ENCODE measurements at places on chromosomes 2 and 18.

DNA sequence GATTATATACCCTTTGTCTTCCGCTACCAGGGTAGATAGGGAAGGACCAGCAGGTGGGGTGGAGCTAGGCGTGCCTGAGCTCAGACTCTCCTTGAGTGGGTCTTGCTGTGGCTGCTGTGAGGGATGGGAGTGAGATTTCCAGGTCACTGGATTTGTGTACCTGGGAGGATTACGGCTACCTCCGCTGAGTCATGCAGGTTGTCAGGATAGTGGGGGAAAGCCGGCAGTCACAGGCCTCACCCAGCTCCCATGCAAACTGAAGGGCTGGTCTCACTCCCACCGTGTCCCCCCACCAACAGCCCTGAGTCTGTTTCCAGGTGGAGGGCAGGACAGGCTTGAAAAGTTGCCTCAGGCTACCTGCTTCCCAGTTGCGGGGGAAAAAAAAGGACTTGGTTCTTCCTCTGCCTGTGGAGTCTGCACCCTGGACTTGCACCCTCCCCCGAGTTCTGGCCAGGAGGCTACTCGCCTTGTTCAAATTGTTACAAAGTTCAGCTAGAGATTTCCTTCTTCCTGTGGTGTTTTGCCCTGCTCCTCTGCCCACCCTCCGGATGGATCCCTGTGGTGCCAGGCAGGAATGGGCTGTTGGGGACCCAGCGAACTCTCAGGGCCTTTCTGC lies 268.3 kb downstream of the VAPA start:
- DNase-seq: no peak

DNA sequence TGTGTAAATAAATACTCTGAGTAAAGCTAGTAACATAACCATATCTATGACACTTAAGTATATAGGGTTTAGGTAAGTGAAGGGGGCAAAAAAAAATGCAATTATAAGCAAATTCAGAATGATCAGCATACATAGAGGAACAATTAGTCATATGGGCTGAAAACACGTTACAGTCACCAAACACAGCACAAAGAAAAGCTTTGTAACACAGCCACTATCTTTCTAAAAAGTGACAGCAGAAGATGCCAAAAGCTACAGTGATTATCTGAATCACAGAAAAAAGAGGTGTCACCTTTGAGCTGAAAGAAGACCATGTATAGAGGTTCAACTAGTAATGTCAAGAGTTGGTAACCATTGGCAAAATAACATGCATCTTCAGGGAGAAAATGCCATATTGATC lies 115.5 kb downstream of the ERBB4 start:
- DNase-seq: no peak

- DNase-seq: peak; percentile 34
Observed at GRCh38 chr18:57859314-57859713, 56.2 kb upstream of the ATP8B1 start.

GRCh38 chr18:12862467-12862866 lies 21.6 kb downstream of the PTPN2 start:
- no peak for DNase-seq

- DNase-seq: no peak
Observed at GRCh38 chr2:235917506-235917905, 250.7 kb downstream of the GBX2 start.

DNA sequence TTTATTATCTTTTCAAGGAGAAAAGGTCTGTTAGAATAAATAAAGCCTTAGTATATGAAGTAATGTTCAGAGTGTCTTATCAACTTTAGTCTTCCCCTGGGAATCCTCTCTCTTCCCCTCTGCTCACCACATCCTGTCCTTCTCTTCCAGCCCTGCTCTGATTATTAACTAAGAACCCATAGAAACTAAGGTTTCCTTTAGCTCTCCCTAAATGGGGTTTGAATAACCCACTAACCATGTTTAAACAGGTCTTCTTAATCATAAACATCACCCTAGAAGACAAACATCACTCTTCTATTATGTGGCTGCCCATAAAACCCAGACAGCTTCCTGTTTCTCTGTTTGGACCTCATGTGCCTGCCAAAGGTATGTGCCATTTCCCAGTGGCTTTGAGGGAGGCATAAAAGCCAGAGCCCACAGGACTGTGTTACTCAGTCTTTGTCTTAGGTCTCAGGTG lies 50.1 kb downstream of the SLC14A1 start:
- peak; percentile 57 for DNase-seq

DNA sequence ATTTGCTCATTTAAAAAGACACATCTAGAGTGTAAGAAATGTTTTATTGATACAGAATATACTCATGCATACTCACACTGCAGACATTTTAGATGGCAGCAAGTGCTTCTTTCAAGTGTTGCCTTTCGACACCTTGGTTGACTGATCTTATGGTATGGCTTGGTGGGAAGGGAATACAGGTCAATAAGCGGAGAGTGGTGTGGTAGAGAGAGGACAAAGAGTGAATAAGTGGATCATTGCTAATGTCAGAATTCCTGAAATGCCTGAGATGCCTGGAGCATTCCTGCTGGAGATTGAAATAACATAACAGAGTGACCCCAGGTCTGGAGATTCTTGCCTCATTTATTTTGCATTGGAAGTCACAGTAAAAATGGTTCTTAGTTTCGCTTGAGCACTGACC lies 76.7 kb downstream of the RND3 start:
- DNase-seq: no peak

DNA sequence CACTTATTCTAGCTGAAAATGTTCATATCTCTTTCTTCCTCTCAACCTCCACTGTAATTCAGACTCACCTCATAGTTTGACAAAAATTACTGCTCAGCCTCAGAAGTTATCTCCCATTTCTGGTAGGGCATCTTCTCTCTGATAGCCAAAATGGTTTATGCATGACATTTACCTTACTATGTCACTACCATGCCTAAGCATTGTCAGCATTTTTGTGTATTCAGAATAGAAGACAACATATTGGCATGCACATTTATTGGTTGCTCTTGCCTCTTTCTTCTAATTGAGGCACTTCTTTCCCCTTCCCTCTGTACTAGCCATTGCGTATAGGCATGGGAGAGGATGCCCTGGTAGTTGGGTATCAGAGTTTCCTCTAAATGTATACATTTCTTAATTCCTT lies 406.1 kb upstream of the DCC start:
- DNase-seq: no peak

DNA sequence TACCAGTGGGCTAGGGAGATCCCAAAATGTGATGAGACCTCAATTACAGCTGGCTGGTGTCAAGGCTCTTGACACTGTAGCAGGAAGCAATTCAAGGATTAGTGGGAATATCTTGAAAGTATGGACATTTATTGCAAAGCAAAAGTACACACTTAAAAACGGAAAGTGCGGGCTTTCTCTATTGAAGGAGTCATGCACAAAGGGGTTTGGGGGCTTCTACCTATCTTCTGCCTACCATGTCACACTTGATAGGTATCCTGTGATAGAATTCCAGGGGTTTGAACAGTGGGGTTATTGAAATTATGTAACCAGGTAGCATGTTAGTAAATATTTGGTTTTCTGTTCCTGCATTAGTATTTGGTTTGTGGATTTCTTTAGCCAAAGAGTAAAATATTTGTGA lies 1652.1 kb upstream of the DDX18 start:
- no peak for DNase-seq

DNA sequence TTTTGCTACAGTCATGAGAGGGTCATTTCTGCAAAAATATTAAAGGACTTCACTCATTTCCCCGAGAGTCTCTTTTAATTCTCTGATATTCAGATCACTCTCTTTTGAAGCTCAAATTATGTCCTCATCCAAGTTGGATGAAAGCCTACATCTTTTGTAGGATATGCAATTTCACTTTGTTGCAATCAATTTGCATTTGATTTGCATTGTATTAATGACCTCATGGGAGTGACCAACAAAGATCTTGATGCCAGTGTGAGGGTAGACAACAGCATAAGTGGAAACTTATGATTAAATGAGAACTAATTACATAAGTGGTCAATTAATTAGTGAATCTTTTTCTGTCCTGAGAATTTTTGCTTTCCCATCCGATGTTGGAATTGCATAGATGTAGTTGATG lies 60.3 kb upstream of the UPP2 start:
- no peak for DNase-seq

DNA sequence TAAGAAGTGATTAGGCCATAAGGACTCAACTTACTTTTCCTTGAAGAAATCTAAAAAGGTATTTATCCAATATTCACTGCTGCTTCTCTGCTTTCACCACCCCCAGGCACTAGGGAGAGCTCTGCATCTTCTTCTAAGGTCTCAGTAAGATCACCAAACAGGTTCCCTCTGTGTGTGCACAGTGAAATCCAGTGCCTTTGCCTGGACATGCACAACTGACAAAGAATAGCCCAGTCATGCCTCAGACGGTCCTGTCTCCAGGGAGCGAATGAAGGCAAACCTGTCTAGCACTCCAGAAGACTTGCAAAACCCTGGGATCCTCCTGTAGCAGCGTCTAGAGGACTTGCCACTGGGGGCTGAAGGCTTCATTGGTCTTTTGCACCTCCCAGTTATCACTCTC lies 344.5 kb upstream of the LRATD1 start:
- no peak for DNase-seq

- peak; percentile 61 for DNase-seq
Observed at GRCh38 chr18:35756506-35757117, 175.1 kb downstream of the GALNT1 start.

GRCh38 chr18:45357686-45358470 lies 257.4 kb upstream of the SLC14A2 start:
- DNase-seq: no peak

GRCh38 chr2:191675807-191676721 lies 1.9 kb upstream of the NABP1 start:
- peak; percentile 94 for DNase-seq

GRCh38 chr2:37885329-37885993 lies 39.6 kb upstream of the RMDN2 start:
- DNase-seq: no peak

GRCh38 chr2:100235098-100235497 lies 87.2 kb downstream of the LONRF2 start:
- DNase-seq: peak; percentile 98

DNA sequence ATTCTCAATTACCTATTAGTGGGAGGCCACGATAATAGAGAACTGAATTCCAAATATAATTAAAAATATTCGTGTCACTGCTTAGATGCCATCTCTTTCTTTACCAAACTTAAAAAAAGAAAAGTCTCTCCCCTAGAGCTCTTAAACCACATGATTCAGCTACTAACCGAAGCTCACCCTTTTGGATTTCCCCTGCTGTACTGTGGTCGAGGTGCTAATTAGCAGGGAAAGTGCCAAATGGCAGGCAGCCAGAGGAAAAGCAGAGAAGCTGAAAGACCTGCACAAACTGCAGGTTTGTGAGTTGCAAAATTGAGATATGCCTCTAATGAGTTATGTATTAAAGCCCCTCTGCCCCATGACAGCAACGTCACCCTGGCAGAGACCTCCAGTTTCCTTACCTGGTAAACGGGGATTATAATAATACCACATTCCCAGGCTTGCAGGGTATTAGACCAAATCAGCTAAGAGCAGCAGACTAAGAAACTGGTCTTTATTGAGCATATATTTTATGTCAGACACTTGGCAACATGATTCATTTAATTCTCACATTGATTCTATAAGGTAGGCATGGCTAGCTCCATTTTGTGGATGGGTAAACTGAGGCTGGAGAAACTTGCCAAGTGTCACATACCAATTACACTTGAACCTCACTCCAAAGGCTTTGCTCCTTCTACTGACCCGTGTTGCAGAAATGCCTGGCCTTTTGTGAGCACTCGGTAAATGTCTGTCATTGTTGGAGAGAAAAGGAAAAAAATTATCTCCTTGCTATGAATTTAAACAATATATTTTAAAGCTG lies 259.7 kb downstream of the LPIN1 start:
- DNase-seq: peak; percentile 39

GRCh38 chr2:109736177-109736827 lies 57.8 kb upstream of the RGPD5 start:
- DNase-seq: peak; percentile 57

- peak; percentile 64 for DNase-seq
Observed at GRCh38 chr2:191321861-191322662, 76.9 kb downstream of the MYO1B start.

DNA sequence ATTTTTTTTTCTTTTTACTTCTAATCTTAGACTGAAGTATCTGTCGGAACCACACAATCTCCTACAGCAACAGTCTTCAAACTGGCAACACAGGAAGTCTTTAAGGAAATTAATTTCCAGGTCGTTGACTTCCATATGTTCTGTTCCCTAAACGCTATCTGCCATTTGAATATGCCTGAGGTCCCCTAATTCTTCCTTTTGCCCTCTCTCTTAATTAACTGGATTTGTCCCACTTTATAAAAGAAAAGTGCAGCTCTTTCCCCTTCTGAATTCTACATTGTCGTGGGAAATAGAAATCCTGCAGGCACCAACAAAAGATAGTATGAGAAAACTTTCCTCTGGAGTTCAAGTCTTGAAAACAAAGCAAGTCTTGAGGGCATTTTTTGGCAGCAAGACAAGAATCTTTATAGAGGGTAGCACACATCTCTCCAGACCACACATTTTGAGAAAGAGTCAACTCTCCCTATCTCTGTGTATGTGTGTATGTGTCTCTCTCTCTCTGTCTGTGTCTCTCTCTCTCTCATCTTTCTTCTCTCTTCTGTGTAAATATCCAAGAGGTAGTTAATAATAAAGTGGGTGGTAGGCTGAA lies 879.8 kb downstream of the SOCS6 start:
- DNase-seq: no peak

DNA sequence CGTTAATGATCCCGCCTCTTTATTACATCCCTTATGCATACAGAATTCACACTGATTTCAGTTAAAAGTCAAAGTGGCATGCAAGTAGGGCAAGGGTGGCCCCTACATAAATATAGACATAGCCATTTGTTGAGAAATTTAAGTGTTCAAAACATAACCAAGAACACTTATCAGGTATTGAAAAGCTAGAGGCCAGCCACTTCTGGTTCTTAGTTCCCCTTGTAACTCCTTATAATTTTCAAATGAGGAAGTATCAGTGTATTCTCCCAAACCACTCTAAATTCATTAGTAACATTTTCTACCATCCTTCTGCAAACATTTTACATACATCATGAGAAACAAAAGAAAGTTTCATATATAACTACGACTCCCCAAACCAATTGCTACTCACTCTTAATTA lies 5.8 kb upstream of the ARL5A start:
- peak; percentile 60 for DNase-seq

- DNase-seq: no peak
Observed at GRCh38 chr2:218249691-218250090, 11.1 kb upstream of the GPBAR1 start.

Measured in NB4 (cell line).